Activated T-cell treated with anti-CD3 and anti-CD28 coated beads, Interleukin-2, amount 50 U/mL, for 1 hour (primary cell): ENCODE measurements at places on chromosomes 6 and 20.

GRCh38 chr20:33881989-33882388, 70.8 kb downstream of the CHMP4B start:
- no peak for DNase-seq

DNA sequence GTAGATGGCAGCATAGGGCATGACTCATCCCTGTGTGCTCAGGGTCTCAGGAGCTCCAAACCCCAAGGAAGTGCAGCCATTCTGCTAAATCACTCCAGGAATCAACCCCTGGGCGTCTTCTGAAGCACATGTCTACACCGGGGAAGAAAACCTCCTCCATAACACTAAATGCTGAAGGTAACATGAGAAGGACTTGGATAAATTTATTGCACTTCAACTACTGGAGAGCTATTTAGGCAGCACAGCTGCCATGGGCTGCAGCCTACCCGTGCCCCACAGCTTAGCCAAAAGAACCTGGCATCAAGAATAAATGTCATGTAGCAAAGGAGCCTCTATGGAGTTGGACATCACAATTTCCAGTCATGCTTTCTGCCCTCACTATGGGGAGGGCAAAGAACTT, 152.4 kb upstream of the PROKR2 start:
- no peak for DNase-seq

DNA sequence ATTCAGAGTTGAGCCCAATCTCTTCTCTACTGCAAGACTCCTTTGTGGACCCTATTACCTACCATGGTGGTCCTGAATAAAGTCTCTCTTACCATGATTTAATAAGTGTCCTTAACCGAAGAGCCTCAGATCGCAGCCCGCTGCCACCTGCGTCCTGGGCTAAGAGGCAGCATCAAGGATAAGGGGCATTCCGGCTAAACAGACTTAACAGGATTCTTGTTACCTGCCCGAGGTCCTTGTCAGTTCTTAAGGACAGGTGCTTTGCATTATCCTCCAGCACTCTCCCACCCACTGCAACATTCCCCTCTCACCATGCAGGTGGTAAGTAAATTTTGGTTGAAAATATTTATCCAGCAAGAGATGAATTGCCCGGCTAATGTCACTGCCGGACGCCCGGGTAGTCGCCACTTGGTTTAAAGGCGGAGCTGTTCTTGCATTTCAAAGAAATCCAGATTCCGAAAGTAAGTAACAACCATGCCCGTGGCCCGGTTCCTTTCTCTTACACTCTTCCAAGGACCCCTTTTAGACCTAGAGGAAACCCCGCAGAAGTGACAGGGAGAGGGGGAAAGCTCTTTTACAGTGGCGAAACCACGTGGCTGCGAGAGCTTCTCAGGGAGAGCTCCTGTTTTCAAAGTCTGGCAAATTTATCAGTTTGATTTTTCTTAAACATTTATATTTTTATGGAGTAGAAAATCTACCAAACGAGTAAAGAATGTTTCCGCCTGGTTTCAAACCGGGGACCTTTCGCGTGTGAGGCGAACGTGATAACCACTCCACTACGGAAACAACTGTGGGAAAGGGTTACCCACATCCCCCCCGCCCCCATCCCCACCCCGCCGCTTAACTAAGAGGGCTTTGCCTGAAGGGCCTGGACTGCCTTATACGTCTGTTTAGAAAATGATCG, 41.9 kb upstream of the PRSS16 start:
- DNase-seq = no peak

DNA sequence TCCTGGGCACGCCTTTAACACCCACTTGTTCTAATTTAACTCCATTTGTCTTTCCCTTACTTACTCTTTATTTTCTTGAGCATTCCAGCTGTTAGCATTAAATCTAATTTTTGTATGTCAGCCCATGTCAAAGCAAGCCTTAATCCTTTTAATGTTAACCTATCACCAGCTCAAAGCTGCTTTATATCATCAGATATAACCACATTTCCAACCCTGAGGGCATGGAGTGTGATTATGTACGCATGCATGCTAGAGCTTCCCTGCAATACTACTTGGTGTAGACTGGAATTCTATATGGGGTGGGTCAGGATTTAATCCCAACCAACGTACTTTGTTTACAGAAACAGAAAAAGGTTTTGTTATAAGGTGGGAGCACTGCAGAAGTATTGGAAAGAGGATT, 139.4 kb upstream of the HMGN3 start:
- no peak for DNase-seq

DNA sequence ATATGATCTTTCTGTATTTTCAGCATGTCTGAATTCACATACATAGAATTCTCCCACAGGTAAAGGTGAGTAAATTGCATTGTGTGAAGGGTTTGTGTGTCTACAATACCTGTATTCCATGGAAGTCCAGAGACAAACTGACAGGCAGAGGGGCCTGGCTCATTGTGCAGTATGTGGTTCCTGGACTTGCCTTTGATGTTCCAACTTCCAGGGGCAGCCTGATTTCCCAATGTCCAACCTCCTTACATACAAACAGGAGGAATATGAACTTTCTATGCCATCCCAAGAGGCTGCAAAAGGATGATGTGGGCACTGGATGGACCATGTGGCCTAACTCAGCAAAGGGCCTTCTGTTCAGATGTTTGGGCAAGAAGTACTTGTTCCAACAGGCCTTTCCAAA, 58.5 kb downstream of the LYRM4 start:
- DNase-seq = no peak

DNA sequence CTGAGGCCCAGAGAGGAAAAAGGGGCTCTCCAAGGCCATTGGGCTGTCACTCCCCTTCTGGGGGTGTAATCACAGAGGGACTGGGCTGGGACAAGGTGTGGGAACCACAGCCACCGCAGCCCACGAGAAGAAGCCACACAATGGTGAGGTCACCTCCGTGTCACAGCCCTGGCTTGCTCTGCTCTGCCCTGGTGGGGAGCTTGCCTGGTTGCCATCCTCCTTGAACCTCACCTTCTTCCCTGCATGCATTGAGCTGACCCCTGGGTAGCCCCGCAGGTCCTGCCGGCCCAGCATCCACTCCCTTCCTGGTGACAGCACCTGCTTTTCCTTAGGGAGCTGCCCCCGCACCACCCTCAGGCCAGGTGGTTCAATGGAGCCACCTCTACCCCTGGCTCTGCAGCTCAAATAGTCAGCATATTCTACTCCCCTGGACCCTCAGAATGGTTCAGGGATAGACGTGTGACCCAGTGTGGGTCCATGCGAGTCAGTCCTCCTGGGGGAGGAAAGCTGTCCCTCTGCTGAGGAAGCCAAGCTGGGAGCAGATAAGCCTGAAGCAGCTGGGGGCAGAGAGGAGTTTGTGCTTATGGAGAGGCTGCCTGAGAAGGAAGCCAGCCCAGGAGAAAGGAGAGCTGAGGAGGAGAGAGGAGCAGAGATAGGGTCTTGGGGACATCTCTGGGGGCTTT, 21.3 kb downstream of the RBM38 start:
- no peak for DNase-seq

DNA sequence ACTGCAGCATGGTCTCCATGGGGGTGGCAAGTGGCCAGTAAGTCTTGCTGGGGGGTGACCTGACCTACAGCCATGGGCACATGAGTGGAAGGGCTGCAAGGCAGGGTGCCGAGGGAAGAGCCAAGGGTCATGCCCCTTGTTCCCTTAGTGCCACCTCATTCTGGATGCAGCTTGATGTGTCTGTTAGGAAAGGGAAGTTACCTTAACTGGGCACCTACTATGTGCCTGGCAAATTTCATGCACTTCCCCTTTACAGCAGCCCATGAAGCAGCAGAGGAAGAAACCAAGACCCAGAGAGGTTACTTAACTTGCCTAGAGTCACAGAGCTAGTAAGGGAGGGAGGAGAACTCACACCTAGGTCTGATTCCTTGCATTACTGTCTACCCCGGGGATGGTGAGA, 174.0 kb downstream of the MRPL14 start:
- DNase-seq = no peak

DNA sequence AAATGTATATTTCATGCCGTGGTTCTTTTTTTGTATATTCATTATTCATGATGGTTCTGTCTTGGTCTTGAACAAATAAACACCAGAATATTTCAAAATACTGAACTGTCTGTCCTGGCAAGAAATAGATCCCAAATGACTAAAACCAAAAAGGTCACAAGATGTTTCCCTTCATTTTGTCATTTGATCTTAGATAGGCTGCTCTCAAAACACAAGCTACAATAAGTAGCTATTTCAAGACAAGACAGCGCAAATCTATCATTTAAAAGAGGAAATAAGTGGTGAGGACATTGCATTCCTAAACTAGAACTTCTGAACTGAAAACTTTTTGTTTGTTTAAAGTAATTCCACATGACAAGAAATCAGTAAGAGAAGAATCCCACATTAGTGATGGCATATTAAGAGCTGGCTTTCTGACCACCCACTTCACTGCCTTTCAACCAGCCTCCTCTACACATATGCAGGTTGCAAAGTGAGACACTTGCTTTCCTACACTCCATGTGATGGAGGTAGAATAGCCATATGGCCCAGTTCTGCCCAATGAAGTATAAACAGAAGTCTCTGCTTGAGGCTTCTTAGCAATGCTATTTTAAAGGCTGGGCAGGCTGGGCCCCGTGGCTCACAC, 54.4 kb upstream of the CCDC28A start:
- DNase-seq = no peak

- no peak for DNase-seq
Observed at GRCh38 chr6:46888578-46888977, 33.2 kb downstream of the ADGRF5 start.

DNA sequence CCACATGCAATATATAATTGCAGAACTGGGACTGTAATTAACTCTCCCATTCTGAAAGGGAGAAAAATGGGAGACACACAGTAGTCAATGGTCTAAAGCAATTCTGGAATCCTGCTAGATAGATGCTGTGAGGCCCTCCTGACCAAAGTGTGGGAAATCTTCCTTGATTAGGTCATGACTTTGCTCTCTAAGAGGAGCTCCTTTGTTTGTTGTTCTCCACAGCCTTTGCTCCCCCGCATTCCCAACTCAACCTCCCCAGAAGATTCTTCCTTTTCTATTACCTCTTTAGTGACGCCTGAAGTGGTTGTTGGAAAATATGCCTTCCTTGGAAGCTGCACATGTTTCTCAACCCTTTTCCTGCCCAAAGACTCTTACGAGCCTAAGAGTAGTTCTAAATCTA, 28.8 kb upstream of the LIN28B start:
- DNase-seq = no peak

DNA sequence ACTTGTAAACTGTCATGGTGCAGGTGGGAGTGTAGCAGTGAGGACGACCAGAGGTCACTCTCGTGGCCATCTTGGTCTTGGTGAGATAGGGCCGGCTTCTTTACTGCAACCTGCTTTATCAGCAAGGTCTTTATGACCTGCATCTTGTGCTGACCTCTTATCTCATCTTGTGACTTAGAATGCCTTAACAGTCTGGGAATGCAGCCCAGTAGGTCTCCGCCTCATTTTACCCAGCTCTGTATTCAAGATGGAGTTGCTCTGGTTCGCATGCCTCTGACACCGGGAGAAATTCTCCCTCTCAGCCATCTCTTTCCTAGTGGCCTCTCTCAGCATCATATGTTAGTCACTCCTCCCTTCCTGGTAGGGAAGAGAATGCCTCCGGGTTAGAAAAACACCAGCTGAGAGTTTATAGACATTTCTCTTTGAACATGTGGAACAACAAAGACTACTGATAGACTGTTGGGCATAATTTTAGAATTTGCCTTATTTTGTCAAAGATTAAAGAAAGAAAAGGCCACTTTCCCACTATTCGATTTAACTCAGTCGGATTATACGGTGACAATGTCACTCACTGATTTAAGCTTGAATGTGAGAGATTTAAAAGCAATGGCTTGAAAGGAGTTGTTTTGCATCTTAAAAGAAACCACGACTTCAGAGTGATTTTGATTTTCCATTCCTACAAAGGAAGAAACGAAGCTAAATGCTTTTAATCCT, 67.9 kb upstream of the SNX9 start:
- DNase-seq = no peak

GRCh38 chr20:51687108-51687507, 81.1 kb downstream of the ATP9A start:
- no peak for DNase-seq

GRCh38 chr6:128655978-128656498, 135.6 kb upstream of the PTPRK start:
- no peak for DNase-seq

DNA sequence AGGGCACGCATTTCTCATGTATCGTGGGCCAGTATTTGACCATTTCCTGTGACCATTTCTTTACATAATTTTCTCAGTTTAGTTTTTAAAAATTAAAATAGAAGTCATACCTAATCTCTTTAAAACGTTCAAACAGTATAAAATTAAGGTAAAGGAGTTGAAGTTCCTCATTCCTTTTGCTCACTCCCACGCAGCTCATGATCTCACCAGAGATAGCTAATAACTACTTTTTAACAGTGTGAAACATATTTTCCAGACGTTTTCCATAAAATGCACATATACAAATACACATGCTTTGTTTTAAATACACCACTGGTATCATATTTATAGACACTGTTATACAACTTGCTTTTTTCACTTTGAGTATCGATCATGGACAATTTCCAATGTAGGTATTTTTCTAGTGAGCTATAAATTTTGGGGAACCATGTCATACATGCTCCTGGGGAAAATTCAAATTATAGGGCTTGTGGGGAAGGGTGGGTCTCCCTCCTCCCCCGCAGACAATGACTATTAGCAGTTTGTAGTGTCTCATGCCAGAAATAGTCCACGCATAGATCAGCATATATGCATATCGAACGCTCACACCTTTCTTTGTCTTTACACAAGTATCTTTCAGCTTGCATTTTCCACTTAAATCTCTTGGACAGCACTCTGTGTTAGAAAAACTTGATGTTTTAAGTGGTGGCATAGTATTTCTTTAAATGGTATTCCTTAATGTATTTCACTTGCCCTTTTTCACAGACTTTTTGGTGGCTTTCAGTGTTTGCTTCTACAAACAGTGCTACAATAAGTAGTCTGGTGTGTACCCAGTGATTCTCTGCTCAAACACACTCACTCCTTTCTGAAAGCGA, 145.5 kb upstream of the ZNF217 start:
- no peak for DNase-seq

- no peak for DNase-seq
Observed at GRCh38 chr6:83511901-83512681, at the start of gene PRSS35. Gene PRSS35, plus strand, starts transcription at chr6:83512534. Its CDS starts 10,908 bp downstream, at chr6:83523442.

DNA sequence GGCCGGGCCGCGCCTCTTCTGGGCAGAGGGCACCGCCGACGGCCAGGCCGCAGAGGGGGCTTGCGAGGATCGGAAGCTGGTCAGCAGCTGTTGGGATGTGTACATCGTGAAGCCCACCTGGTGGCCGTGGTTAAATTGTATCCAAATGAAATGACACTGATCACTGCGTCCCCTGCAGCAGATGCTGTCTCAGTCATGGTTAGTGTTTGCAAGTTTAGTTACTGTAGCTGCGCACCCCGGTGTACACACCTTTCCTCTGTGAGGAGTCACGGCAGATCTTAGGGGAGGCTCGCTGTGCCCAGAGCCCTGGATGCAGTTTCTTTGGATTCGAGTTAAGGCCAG, 653 bp downstream of the NAA20 start:
- DNase-seq = no peak

GRCh38 chr6:32064706-32065105, 26.5 kb downstream of the CYP21A2 start:
- DNase-seq = no peak

- DNase-seq = no peak
Observed at GRCh38 chr20:22352019-22352418, 232.4 kb downstream of the FOXA2 start.
